Heart left ventricle (tissue), 16 donors: ENCODE measurements at places on chromosomes 1 and 21.

GRCh38 chr1:38487396-38487795 lies 372.2 kb downstream of the RRAGC start:
- no peak for DNase-seq

DNA sequence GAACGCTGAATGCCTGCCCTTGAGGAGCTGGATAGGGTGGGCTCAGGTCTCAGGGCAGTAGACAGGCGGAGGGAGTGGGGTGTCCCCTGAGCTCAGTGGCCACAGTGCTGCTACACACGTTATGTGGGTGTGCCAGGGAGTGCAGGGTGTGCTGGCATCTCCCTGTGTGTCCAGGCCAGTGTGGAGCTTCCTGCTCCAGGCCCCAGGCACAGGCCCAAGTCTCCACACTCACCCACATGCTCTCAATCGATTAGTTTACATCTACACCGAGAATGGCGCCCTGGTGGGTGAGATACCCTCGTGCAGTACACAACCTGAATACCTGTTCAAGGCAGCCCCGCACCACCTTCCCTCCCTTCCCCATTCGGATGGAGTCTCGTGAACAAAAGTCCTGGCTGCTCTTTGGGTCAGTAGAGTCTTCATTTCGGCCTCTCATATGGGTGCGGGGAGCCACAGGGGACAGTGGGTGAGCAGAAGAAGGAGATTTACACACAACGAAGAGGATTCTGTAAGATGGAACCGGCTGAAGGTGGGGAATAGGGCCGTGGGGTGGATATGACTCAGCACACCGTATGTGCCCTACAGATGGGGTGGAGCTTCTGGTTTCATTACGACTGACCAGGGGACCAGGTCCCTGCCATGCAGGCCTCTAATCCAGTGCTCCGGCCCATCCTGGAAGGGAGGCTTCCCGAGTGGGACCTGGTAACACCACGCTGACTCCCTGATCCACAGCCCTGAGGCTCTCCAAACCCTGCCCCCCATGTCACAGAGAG lies 93.3 kb downstream of the SPSB1 start:
- DNase-seq, result no peak

- DNase-seq, result no peak
These were observed 53.2 kb upstream of the RAVER2 start for GRCh38 chr1:64691626-64692025.

- no peak for DNase-seq
These were observed 111.4 kb upstream of the ARTN start for GRCh38 chr1:43822040-43822690.
